Suppressor macrophage treated with lipopolysaccharide for 4 hours (primary cell): ENCODE measurements at places on chromosomes 11 and 22.

DNA sequence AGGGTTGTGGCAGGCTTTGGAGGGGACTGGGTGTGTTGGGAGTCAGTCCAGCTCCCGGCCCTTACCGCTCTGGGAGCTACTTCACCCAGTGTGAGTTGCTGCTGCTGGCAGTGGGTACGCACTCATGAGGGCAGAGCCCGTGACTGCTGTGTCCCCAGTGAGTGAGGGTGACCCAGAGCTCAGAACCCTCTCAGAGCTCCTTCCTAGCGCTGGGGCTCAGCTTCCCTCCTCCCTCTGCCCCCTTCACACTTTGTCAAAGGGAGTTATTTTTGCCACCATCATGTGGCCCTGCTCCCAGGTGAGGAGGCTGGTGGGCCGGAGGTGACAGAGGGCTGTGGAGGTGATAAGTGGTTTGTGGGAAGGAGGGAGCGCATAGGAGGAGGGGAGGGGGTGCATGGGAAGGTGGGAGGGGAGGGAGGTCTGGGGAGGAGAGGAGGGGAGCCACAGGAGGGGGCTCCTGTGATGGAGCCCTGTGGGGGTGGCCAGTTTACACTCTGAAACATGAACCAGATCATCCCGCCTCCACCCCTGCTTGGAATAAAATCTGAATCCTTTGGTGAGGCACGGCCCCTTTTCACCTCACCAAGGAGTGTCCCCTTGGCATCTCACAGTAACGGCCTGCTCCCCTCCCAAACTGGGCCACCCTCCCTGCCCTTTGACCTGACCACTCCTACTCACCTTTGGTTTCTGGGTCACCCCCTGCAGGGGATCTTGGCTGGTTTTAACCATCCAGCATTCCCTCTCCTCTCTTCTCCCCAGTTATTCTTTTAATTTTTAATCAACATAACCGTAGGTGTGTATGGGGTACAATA, 9.9 kb downstream of the NDUFV1 start:
- DNase-seq, result no peak

DNA sequence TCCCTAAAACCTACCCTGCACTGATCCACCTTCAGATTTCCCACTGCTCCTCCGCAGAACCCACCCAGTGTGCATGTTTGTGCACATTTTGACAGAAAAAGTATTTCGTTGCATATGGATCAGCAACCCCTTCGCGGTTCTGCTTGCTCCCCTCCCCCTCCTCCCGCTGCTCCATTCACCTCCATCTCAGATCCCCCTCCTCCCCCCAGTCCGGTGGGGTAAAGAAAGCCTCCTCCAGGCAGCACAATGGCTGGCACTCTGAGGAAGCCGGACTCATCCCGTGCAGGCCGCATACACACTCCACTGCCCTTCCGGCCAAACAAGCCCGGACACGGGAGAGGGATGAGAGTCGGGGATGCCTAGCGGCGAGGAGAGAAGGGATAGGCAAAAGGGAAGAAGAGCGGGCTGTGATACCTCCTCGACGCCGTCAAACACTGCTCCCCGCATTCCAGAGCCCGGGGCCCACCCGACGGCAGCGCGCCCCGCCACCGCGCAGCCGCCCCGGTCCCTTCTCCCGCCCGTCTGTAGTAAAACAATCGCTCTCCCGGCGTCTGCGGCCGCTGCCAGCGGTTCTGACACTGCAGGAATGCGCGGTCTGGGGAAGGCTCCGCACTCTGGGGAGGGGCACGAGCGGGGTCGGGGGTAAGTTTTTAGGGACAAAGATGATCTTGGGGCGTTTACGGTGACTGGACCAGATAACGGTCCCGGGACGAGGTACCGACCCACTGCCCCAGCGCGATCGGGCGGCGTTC, 915 bp downstream of the FEZ1 start:
- DNase-seq, result no peak

DNA sequence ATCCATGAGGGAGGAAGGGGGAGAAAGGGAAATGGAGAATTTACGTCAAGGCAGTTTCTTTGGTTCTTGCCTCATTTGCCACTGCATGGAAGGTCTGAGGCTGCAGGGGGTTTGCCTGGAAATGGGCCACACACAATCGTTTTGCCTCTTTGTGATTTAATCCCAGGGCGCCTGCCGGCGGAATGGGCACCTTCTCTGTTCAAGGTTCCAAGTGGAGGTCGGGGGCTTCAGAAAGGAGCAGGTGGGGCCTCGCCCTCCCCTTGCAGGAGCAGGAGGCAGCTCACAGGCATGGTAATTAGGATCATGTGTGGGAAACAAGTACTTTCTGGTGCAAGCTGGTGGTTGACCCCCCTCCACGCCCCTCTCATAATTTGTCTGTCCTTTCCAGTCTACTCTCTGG, 29.9 kb downstream of the MPPED1 start:
- no peak for DNase-seq

GRCh38 chr11:40314327-40314726, 1145.1 kb downstream of the LRRC4C start:
- no peak for DNase-seq

DNA sequence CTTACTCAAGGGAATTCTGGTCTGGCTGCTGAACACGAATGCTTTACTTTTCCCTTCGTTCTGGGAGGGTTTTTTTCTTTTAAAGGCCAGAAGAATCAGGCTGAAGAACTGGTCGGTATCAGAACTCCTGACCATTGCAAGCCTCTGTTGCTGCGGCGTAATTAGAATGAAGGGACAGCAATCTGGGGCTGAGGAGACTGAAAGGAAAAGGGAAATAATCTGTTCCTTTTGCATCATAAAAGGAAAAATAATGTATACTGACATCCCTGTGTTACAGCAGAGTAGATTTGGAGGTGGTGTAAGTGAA, 670 bp downstream of the SC5D start:
- DNase-seq, result peak; percentile 68

DNA sequence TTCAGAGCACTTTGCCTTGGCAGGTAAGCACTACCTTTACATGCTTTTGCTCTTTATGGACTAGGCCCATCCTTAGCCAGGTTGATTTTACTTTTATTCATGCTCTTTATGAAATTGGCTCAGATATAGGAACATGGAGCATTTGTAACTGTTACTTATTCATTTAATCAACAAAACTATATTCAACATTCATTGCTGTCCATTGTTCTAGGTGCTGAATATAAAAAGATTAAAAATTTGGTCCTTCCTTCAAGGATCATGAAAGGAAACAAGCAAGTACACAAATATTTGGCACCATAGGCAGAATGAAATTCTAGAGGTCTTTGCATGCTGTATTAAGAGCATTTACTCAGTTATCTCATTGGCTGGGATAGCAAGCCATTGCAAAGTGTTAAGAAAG, 161.9 kb upstream of the TTC12 start:
- DNase-seq, result no peak

- no peak for DNase-seq
These were observed 882 bp downstream of the ANO1 start for GRCh38 chr11:70078781-70079616.

DNA sequence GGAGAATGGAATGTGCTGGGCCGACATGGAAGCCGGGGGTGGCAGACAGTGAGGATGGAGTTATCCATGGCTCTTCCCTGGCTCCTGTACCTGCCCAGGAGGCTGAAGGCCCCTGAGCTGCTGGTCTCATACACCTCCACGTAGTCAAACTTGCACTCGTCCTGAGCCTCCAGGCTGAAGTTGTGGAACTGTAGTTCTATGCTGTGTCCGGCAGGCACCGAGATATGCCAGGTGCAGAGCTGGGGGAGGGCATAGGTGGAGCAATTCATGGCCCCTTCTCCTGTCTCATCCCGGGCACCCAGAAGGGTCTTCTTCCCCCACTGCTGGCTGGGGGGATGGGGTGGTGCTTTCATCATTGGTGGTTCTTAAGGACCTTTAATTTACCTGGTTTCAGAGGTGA, 2.8 kb downstream of the MFRP start:
- no peak for DNase-seq
